ENCODE measurements at places on chromosomes 13 and 19.

GRCh38 chr19:6362027-6362350 is 658 bp downstream of the CLPP start:
- no peak for DNase-seq

GRCh38 chr13:37613638-37614037 is 15.1 kb upstream of the POSTN start:
- DNase-seq, result no peak

DNA sequence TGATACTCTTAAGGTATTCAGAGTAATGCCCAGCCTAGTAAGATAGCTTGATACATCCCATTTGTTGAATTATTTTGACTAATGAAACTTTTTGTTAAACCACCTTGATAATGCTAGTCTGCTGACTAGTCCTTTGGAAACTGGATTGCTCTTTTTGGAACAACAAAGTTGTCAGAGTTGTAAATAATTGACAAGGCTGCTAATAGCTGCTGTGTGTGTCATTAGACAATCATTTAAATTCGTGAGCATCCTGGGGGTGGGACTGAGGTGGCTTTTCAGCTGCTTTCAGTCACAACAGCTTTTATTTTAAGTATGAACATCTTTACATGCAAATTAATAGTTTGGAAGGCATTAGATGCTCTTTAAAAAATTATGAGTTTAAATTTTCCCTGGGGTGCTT is 153.5 kb downstream of the HS6ST3 start:
- DNase-seq, result no peak

DNA sequence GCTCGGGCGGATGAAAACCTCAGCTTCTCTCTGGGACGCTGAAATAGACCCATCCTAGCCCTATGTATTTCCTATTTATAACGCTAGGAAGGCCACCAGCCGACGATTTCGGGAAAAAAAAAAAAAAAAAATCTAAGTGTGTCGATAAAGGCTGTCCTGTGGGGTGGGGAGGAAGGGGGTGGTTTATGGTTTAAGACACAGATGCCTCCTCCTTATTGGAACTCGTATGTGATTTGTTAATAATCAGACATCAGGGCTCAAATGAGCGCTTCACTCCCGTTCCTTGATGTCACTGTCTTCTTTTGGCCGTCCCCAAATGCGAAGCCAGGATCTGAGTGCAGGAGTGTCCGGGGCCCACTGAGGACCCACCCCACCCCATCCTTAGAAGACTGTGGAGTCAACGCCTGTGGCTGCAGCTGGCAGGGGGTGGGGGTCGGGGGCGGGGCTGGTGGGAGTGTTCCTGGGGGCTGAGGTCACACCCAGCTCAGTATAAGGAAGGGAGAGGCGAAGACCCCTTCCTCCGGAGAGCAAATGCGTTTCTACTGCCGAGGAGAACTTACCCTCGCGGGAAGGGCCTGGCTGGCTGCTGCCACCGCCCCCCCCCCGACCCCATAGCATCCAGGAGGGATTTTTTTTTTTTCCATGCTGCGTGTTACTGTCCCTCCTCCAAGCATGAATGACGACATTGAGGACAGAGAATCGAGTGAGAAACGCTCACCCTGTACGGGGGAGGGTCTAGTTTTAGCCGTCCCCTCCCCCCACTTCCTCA is 971 bp downstream of the ATCAY start:
- DNase-seq, result no peak

GRCh38 chr19:17590866-17591265 is 35.4 kb downstream of the COLGALT1 start:
- no peak for DNase-seq

DNA sequence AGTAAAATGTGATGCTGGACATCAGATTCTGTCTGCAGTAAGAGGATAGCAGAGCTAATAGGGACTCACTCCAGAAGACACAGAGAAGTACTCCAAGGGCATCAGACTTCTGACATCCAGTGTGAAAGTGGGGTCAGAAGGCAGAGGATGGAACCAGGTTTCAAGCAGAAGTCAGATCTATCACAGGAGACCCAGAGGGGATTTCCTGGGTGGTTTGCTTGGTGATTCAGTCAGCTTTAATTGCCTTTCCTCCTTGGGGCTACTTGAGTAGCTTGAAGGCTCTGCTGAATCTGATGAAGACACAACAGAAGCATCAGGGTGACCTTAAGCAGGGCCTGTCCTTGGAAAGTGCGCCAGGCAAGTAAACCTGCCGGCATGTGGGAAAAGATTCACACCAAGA is 300.6 kb downstream of the COG6 start:
- peak; percentile 18 for DNase-seq

GRCh38 chr13:44652962-44653660 is 77.0 kb upstream of the TSC22D1 start:
- no peak for DNase-seq

GRCh38 chr13:28705461-28706083 is 13.2 kb downstream of the SLC46A3 start:
- no peak for DNase-seq

- no peak for DNase-seq
Measured at GRCh38 chr13:20658451-20659040, 45.0 kb upstream of the IL17D start.

DNA sequence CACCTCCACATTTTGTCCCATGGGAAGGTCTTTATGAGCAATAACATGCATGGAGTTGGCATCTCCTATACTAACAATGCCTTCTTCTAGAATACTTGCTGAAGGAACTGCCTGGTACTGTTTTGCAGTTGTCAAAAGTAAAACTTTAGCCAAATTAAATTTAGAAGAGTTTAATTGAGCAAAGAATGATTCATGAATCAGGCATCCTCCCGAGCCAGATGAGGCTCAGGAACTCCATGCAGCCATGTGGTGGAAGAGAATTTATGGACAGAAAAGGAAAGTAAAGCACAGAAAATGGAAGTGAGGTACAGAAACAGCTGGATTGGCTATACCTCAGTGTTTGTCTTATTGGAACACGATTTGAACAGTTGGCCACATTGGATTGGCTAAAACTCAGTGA is 1081.9 kb downstream of the SLITRK1 start:
- no peak for DNase-seq

DNA sequence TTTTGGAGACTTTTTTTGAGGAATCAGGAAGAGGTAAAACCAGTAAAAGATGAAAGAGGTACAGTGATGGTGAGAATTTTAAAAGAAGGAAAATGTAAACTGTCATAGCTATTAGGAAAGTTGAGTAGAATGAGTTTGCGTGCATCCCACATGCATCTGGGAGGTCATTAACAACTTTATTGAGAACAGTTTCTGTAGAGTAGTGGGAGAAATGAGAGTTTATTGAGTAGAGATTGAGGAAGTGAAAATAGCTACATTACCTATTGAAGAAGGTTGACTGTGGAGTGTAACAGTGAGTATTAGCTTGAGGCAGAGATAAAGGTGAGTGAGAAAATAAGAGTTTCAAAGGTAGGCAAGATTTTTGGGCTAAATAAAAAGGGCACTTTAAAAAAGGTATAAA is 38.7 kb downstream of the BRCA2 start:
- DNase-seq, result no peak

GRCh38 chr13:100710176-100710575 is 35.6 kb upstream of the TMTC4 start:
- no peak for DNase-seq

DNA sequence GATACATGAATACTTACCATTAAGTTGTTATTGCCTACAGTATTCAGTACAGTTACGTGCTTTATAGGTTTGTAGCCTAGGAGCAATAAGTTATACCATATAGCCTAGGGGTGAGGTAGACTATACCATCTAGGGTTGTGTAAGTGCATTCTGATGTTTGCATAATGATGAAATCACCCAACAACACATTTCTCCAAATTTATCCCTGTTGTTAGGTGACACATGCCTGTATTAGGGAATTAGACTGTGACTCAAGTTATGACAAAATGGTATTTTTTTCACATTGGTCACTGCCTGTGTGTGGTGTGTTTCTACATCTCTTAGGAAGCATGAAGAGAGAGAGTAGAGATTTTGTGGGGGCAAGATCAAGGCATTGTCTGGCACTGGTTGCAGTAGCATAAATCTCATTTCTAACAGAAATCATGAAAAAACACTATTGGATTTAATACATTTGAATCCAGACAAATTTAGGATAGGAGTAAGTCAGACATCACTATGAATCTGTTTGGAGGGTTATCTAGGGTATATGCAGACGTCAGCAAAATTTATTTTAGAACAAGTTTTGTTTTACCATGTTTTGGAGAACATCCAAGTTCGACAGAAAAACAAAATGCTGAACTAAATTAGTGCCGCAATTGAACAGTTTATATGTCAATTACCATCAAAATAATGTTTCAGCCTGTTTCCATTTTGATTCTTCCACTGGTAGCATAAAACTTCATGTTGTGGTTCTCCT is 332.1 kb downstream of the LMO7 start:
- no peak for DNase-seq

GRCh38 chr13:114070098-114070799 is 62.2 kb downstream of the RASA3 start:
- no peak for DNase-seq

DNA sequence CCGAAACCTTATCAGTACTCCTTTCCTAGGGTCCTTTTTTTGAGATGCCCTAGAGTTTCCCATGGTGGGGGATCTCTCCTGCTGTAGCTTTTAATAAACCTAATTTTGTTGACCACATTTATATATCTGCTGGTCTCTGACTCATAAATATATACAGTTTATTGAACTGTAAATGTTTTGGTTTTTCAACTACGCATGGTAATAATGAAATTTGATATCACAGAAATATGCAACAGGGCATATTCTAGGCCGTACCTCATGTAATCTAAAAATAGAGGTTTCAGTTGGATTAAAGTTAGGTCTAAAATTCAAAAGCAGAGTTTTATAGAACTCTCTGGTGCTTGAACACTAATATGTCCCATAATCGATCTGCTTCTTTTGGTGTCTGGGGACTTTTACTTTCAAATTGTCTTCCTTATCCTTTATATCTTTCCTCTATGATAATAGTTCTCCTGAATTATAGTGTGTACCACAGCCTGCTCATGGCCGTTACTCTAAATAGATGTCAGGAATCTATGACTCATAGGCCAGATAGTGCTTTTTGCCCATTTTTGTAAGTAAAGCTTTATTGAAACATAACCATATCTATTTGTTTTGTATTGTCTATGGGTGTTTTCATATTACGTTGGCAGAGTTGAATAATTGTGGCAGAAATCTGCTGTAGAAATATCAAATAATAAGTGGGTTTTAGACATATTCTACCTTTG is 324.8 kb upstream of the PCDH9 start:
- no peak for DNase-seq

DNA sequence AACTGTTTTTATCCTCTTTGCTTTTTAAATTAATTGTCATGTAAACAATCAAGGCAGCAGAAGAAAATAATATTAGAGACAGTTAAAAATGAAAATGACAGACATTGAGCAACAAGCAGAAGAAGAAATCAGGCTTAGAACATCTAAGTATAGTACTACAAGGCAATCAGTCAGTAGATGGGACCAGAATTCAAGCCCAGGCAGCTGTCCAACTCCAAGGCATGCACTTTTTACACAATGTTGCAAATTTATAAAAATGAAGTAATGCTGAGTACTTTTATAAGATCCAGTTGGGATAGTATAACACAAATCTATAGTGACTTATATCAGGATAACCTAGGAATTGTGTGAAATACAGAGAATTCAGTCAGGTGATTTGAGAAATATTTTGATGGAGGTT is 2815.8 kb downstream of the PCDH9 start:
- DNase-seq, result no peak

DNA sequence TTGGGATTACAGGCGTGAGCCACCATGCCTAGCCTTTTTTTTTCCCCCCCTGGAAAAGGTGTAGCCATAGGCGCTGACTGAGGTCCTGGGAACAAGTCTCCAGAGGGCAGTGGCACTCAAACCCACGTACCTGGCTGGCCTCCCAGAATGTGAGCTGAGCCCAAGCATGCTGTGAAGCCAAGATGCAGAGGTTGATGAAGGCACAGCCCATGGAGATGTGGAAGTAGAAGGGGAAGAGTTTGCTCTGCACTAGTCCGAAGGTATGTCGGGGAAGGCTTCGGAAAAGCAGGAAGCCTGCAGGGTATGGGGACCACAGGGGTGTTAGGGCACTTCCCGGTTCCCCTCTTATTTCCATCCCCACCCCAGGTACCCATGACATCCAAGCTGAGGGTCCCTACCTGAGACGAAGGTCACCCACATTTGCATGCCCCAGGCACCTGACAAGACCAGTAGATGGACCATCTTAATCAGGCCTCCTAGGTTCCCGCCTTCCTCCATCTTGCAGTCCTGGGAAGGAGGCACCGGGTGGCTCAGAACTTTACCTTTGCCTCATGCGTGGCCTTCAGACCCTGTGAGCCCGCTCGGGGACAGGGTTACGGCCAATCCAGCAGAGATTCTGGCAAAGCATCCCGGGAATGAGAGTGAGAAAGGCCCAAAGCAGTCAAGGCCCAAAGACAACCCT is 805 bp downstream of the TMEM205 start:
- DNase-seq, result no peak

GRCh38 chr19:1250437-1251260 is 2.3 kb downstream of the MIDN start:
- peak; percentile 71 for DNase-seq

DNA sequence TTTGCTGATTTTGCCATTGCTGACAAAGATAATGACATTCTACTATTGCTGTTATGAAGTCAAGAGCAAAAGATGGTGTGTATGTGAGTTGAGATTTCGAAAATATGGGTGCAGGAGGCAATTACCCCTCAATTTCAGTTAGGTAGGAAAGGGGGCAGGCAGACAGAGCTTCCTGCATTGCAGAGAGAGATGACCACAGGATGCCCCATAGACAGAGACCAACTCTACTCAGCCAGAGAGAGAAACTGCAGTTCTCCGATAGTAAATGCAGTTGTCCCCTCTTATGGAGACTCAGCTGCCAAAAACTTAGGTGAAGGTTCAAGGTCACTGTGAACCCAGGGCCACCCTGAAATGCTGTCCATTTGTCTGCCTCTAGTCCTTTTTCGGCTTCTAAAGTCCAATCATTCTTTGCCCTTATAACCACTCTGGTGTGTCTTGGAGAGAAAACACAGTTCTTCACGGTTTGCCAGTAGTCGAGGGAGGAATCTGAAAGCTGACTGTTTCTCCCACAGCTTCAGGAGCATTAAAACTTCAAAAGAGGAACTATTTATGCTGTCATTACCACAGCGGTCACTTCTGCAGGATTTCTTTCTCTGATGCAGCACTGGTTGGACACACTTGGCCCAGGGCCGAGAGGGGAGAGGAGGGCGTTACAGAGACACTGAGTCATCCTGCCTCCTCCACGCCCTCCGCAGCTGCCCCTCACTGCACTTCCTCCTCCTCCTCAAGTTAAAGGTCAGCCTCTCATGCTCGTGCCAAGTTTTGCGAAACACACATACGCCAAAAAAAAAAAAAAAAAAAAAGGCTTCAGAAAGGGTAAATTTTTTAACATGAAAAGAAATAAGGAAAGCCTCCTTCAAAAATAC is 264.3 kb downstream of the FOXO1 start:
- DNase-seq, result no peak

DNA sequence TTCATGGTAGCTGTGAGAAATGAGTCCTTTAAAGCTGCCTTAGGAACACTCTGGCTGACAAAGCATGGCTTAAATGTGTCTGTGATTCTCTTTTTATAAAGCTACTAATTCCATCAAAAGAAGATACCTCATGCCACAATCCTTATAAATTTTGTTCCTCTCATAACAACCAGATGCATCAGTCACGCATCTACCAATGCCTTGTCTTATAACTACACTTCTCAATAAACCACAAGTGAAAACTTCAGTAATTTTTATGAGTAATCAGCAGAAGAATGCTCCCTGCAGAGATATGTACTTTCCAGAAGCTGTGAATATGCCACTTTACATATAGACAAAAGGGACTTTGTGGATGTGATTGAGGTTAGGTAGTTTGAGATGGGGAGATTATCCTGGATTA is 147.8 kb downstream of the SUCLA2 start:
- DNase-seq, result no peak

GRCh38 chr19:41621226-41621625 is 5.6 kb downstream of the CEACAM4 start:
- no peak for DNase-seq
